ENCODE measurements at places on chromosomes 3 and 15.

- no peak for DNase-seq
Observed at GRCh38 chr3:13495351-13495813, 15.3 kb downstream of the HDAC11 start.

DNA sequence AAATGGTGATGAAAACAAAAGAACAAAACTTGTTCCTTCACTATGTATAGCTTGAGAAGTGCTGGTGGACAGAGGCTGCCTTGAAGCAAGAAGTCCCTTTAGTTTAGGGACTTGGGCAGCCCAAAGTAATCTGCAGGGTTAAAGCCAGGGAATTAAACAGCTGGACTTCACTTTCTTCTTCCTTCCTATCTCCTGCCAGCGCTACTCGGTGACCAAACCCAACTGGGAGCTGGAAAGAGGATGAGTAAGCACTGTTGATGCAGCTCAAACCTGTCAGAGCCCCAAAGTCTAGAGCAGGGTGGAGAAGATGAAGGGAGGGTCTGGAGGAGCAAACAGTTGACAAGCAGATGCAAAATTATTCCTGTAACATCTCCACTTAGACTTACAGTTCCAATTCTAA lies 73.1 kb upstream of the FBN1 start:
- DNase-seq = no peak

GRCh38 chr15:47954196-47954595 lies 166.6 kb upstream of the SLC24A5 start:
- DNase-seq = no peak

DNA sequence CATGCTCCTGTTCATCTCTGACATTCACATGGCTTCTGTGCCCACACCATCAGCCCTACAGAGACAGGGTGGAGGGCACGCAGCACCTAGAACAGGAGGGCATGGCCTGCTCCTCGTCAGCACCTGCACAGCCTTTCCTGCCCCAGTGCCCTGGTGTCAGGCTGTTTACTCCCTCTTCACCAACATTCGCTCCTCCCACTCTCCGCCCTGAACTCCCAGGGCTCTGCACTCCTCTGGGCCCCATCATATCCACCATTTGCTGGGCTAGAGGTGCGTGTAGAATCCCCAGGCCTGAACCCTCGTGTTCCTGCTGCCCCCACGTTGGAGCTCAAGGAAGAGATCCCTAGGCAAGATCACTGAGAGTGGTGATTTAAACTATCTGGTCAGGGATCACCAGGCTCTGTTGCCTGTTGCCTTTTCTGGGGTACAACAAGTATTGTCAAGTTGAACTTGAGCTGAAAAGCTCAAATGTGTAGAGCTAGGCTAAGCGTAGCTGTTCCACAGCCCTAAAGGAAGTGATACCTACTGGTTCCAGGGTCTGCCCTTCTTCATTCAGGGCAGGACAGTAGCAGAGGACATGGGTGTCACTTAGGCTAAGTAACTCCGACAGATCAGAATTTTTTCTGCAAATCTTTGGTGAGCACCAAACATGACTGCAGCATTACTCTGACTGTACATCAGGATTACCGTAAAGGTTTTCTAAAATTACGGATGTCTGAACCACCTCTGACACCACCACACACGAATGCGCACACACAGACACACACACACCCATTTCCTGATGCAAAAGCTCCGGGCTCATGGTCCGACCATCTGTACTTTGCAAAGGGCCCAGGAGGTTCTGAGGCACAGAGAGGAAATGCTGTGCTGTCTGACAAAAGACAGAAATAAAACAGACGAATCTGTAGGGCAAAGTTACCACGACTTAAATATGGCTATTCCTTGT lies 43.7 kb upstream of the GNB5 start:
- DNase-seq = peak; percentile 73

GRCh38 chr3:52196977-52197376 lies 983 bp upstream of the ALAS1 start:
- DNase-seq = no peak

DNA sequence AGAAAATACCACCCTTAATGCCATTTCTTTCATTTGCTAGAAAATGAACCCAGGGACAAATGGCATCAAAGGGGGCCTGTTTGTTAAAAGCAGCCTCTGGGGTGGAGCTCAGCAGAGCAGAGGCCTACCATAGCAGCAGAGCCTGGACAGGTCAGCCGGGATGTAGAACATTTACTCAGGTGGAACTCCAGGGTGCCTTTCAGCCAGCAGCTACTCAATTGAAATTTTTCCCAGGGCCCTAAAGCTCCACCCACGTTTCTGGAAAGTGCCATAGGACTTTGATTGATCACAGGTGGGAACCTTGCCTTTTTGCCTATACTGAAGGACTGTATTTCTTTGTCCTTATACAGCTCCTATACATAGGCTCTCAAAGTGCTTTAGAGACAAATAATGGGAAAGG lies 74.5 kb upstream of the C15orf61 start:
- no peak for DNase-seq

DNA sequence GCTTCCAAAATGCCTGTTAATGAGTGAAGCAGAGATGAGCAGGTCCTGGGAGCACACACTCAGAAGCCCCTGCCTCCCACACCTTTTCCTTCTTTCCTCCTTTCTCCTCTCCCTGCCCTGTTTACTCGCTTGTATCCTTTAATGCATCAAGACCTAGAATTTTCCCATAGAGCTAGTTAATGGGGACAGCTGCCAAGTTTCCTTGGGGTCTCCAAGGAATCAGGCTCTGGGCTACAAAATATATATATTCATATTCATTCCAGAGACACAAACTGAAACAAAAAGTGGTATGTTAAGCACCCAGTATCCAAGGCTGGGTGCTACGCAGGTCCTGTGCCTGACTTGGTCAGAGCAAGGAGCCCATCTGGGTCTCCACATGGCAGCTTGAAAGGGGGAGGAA lies 235.6 kb downstream of the MYRIP start:
- no peak for DNase-seq

DNA sequence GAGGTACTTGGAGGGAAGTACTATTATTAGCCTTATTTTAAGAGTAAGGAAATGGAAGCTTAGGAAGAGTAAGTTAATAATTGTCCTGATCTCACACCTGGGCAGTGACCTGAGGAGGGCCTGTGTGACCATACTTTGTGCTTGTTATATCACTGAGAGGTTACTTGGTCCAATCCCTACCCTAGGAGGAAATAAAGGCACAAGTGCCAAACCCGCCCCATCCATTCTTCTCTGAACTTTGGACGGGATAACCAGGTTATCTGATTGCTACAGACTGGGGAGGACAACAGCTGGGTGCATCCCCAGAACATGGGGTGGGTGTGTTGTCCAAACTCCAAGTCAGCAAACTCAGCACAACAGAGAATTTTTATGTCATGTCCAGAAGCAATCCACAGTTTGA lies 77.7 kb upstream of the NR2E3 start:
- DNase-seq = no peak

DNA sequence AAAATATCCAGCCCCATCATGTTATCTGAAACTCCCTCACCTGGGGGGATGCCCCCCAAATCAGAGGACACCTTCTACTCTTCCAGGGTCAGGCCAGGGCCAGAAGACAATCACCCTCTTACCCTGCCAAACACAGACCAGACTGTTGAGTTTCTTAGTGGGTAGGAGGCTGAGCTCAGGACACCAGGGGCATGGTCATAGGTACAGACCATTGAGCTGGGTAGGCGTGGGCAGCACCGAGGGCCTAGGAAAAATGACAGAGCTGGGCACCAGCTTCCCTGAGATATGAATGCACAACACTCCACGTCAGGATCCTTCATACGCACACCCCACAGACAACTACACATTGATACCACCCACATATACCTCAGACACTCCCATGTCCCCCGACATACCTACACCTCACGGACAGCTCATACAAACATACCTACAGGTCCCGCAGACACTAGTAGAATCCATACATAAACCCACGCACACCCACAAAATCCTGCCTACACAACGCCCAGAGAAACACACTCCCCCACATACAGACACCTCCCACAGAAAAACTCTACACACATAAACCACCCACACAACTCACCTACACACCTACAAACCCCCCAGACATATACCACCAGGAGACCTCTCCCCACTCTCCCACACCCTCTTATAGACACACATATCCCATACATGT lies 11.8 kb downstream of the AP3B2 start:
- DNase-seq = no peak

DNA sequence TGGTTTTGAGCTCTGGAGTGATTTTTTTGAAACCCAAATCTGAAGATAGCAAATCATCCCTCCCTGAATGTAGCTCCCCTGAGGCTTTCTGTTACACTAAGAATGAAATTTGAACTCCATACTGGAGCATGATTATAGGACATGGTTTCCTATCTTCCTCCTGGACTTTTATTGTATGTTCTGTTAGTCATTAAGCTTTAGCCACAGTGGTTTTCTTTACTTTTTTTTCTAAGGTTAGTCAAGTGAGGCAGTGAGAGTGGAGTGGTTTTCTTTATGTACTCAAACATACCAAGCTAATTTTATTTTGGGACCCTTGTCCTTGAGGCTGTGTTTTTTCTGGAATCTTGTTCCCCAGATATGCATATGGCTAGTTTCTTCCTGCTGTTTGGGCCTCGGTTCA lies 55.2 kb upstream of the FRMD4B start:
- DNase-seq = no peak

DNA sequence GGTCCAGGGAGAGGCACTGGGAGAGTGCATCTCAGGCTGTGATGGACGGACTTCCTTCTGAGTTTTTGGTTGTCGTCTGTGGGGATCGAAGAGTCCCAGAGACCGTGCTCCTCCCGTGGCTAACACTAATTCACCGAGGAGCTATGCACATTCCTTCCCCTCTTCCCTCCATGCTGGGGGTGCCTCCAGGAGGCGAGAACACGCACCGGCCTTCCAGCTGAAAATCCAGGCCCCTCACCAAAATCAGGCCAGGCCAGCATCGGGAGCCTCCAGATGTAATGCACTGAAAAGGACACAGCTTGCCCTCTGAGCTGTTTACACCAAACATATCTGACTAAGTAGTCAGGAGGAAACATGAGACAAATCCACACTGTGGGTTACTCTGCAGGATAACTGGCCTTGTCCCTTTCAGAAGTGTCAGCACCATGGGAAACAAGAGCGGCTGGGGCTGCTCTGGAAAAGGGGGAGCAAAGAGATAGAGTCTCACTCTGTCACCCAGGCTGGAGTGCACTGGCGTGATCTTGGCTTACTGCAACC lies 5.5 kb downstream of the RNU5B-1 start:
- no peak for DNase-seq

DNA sequence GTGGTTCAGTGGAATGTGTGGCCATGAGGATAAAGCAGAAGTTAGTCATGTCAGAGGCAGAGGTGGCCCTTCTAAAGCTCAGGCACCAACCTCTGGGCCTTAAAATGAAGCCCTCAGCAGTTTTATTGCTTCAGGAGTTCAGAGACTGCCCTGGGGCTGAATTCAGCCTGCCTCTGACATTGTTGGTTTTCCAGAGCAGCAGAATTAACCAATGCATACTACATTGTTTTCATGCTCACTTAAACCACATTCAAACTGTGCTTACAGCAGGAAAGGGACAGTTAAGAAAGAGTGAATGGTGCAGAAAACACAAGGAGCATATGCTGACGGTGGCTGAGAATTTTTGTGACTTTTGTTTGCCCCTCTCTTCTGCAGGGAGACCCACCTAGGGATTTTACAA lies 320.2 kb downstream of the CHST2 start:
- DNase-seq = no peak

GRCh38 chr15:83873966-83874365 lies 220.0 kb downstream of the ADAMTSL3 start:
- no peak for DNase-seq

- no peak for DNase-seq
Observed at GRCh38 chr15:68786753-68787152, 33.9 kb downstream of the ANP32A start.

GRCh38 chr15:85475317-85475701 lies 94.9 kb downstream of the AKAP13 start:
- DNase-seq = peak; percentile 64

- DNase-seq = peak; percentile 12
Observed at GRCh38 chr15:88701561-88702095, 62.8 kb downstream of the ISG20 start.

- no peak for DNase-seq
Observed at GRCh38 chr3:46417841-46418611, 11.0 kb downstream of the CCRL2 start.

DNA sequence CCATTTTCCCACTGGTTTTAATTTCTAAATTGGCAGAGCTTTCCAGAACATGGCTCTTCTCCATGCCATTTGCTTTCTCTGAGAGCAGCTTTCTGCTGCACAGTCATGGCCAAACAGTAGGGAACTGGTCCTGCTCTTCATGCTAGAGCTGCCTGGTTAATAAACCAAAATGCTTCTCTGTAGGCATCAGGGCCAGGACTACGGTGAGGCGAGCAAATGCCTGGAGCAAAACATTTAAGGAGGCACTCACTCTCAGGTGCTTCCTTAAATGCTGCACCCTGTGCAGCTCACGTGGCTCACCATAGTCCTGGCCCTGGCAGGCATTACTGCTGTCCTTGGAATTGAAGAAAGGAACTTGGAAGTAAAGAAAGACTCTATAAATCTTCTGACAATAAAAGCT lies 48.5 kb upstream of the PPP2R3A start:
- DNase-seq = no peak

GRCh38 chr3:36991923-36992805 lies 767 bp downstream of the EPM2AIP1 start:
- no peak for DNase-seq

- DNase-seq = no peak
Observed at GRCh38 chr3:34150992-34151391, 352.6 kb downstream of the PDCD6IP start.

- DNase-seq = no peak
Observed at GRCh38 chr3:53161820-53162671, 1.0 kb downstream of the PRKCD start.

DNA sequence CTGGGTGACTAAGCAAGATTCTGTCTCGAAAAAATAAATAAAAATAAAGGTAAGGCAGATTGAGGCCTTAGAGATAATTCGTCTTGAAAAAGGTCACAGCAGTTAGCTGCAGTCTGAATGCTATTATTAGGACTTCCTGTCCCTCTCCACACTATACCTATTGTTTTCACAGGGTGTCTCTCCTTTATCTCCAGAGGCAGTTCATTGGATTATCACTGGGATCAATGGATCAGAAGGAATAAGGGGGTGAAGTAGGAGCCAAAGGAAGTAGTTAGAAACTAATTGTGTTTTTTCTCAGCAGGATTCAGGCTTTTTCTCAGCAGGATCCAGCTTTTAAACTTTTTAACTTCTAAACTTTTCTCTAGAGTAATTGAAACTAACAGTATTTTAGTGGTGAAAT lies 326.9 kb downstream of the IL5RA start:
- no peak for DNase-seq

- no peak for DNase-seq
Observed at GRCh38 chr3:185423178-185423577, 60.2 kb downstream of the MAP3K13 start.

DNA sequence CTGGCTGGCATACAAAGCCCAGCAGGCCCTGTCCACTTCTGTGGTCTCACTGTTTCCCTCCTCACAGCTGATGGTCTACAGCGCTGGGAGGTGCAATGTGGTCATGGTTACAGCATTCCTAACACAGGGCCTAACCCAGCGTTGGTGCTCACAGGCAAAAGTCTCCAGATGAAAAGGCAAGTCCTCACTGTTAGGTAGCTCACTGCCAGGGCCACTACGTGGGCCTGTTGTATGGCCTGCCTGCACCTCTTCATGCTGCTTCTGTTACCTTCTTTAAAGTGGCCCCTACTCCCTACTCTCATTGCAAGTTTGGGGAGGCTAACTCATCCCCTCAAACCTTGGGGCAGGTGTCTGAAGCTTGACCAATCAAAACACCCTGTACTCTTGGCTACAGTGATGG lies 31.3 kb downstream of the CCDC13 start:
- no peak for DNase-seq

All from GM12864 (cell line).